Kidney glomerular epithelial cell (primary cell): ENCODE measurements at places on chromosomes 11 and 22.
A peak's percentile ranks its signal among the peaks of the same experiment; 100 is the strongest.

- DNase-seq, result no peak
Measured at GRCh38 chr22:38355275-38355674, 38.0 kb upstream of the CSNK1E start.

GRCh38 chr22:43288807-43289420 lies 54.3 kb downstream of the SCUBE1 start:
- no peak for DNase-seq

GRCh38 chr11:125250318-125251213 lies 86.0 kb downstream of the PKNOX2 start:
- DNase-seq, result no peak

DNA sequence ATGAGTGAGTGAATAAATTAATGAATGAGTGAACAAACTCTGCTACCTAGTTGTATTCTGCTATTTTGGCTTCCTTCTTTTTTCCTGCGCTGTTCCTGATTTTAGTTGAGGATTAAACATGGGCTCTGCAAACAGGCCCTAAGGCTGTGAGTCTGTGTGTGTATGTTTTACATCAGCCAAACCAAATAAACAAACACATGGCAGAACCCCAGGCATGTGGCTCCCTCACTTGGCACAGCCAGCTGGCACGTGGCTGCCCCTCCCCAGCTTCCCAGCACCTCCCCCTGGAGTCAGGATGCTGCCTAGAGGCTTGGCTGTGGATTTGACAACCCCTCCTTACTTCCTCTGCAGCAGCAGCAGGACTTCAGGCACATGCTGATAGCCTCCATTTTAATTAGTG lies 593.2 kb downstream of the INSC start:
- no peak for DNase-seq

- DNase-seq, result no peak
Measured at GRCh38 chr11:12995188-12995587, 13.9 kb upstream of the RASSF10 start.

DNA sequence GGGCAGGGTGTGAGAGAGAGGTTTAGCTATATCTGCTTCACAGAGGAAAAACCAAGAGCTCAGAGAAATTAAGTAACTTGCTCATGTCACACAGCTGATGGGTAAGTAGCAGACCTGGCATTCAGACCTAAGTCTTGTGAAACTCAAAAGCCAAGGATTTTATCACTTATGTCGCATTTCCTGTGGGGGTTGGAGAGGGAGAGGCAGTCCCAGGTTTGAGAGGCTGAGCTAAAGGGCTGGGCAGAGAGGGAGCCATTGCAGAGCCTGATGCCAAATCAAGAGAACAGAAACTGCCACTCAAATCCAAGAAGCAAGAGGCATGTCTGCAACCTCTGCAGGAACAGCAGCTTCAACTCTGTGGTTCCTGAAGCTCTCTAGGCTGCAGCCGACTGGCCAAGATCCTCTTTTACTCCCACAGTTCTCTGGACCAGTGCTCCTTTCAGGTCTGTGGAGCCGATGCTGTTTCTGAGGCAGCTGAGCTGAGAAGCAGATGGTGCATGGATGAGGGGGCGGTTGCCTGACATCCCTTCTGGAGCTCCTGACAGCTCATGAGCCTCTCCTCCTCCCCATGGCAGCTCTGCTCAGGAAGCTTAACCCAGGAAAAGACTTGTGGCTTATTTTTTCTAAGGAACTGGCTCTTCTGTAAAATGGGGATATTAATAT lies 47.6 kb upstream of the NAV2 start:
- DNase-seq, result peak; percentile 67

DNA sequence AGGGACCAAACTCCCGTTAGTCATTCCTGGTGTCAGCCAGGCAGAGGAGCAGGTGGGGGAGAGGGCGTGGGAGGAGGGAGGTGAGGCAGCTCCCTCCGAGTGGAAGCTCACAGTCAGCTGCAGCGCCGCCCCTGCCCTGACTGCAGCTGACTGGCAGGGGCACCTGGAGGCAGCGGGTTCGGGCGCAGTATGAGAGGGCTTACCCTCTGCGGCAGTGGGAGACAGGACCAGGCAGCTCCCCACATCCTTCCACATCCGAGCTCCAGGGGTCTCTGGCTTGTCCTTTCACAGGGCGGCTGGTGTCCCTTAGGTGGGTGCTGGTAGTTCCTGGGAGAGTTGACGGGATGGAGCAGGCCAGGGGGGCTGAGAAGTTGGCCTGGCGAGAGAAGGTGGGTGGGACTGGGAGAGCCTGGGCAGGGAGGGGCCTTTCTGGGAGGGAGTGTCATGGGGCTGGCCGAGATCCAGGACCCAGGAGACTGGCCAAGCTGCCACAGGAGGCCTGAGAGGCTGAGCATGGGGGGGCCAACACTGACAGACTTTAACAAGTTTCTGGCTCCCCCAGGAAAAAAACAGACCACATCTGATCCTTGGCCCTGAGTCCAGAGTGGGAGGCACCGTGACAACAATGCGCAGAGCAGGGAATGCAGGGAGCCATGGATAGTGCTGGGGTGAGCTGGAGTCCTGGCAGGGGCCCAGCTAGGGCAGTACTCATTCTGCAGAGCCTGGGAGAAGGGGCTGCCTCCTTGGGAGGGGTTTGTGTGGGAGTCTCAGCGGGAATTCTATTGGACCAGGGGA lies 4.9 kb downstream of the ADORA2A start:
- DNase-seq, result peak; percentile 67

DNA sequence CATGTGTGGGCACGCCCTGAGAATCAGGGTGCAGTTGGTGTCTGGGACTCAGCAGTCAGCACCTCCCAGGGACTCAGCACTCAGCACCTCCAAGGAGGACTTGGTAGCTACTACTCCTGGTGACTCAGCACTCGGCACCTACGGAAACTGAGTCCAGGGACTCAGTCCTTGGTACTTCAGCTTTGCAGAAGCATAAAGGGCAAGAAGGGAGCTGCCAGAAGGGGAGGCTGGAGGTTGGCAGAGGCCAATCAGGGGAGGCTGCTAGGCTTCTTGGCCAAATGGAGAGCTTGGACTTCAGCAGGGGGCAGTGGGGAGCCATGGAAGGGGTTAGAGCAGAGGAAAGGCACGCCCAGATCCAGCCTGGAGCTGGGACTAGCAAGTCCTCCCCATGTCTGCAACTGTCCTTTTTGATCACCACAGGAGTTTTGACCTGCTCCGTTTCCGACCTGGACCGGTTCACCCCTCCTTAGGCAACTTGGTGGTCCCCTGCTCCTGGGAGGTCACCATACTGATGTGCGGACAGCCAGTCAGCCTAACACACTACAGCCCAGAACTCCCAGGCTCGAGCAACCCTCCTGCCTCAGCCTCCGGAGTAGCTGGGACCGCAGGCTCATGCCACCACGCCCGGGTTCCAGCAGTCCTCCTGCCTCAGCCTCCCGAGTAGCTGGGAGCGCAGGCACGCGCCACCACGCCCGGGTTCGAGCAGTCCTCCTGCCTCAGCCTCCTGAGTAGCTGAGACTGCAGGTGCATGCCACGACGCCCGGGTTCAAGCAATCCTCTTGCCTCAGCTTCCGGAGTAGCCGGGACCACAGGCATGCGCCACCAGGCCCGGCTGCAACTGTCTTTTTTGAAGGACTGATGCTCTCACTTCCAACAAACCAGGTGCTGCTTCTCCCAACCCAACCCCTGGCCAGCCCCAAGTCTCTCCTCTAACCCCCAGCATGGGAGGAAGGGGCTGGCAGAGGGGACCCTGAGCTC lies 1.5 kb downstream of the ANO9 start:
- no peak for DNase-seq

DNA sequence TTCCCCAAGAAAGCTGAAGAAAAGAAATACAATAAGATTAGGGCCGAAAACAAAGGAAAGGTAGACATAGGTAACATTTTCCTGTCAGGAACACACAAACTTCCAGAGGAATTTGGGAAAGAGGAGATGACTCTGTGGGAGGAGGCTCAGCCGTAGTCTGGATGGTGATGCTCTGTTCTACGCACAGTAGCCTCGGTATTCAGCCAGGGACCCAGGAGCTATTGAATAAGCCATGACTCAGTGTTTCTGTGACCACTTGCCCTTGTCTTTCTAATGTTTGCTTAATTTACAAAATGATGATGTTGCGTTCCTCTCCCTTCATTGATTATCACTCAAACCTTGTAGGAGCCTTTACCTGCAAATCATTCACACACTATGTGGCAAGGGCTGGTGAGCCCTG lies 745.0 kb downstream of the NTM start:
- DNase-seq, result peak; percentile 7
